ENCODE measurements at places on chromosomes 1 and 21.

GRCh38 chr1:48402599-48402998, 69.4 kb downstream of the SPATA6 start:
- DNase-seq, result no peak

- no peak for DNase-seq
Measured at GRCh38 chr1:45187725-45188124, 18.7 kb downstream of the ZSWIM5 start.

DNA sequence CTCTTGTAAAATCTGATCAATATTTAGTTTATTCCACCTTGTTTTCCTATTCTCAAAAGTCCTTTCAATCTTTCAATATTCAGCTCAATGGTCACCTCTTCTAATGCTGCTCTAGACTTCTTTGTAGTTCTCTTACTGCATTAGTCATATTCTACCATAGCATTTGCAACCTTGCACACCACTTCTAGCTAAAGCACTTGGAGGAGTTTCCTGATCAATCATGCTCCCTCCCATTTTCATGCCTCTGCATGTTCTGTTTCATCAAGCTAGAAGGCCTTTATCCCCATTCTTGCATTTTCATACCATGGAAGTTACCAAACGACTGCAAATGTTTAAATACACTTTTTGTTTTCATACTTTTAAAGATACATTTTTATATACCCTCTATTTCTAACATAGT, 72.1 kb downstream of the SLC5A9 start:
- no peak for DNase-seq

DNA sequence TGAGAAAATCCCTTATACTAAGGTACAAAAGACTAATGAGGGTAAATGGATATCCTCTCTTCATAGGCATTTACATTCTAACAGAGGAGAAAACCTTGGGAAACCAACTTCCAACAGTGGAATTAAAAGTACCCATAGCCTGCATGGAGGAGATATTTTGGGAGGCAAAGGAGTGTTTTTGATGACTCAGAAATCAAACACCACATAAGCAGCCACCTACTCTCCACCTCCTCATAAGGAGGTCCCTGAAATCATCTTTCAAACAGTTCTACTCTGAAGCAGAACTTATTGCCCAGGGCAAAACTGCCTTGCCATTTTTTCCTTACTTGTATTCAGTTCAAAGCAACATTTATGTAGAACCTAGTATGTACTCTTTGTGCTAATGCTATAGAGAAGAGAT, 211.3 kb downstream of the KCNH1 start:
- no peak for DNase-seq

DNA sequence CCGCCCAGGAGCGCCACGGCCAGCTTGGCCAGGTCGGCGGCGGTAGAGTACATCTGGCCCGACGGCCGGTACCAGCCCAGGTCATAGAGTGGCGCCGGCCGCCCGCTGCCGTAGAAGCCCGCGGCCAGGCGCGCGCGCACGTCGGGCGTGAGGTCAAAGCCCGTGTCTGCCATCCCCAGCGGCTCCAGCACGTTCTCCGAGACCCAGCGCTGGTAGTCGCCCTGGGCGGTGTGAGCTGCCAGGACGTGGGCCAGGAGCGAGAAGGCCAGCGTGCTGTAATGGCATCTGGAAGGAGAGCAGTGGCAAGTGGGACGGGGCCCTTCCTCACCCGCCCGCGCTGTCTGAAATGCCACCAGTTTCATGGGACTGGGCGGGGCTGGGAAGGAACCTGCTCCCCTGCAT, 18.9 kb downstream of the LACTBL1 start:
- DNase-seq, result no peak

- DNase-seq, result no peak
Measured at GRCh38 chr1:53001128-53001527, 60.9 kb upstream of the PODN start.

DNA sequence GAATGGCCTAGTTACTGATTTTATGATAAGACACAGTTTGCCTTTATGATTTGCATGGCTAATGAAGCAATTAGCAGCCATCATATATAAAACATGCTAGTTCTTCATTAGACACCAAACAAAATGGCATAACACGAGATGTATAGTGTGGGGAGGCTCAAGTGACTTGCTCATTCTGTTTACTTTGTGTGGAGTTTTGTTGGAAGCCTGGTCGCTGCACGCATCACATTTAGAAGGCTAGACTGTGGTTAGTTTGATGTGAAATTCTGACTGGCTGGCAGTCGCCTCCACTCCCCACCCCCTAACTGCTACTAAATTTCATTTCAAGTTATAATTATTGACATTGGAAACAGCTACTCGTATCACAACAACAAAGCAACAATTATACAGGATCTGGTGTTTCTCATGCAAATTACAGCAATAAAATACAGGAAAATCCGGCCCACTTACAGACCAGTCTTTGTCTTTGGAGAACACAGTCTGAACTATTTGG, 356.1 kb downstream of the LMO4 start:
- DNase-seq, result no peak

GRCh38 chr1:184187097-184187496, 135.6 kb downstream of the TSEN15 start:
- no peak for DNase-seq

DNA sequence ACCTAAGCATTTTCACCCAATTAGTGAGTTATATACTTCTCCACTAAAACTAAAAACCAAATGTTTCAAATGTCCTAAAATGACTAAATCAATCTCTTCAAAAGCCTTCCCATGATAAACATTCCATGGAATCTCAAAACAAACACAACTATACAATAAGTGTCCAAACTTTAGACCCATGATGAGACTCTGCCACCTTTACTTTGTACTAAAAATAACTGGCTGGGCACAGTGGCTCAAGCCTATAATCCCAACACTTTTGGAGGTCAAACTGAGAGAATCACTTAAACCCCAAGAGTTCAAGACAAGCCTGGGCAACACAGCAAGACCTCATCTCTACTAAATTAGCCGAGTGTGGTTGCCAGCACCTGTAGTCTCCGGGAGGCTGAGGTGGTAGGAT, 87.4 kb downstream of the EIF4G3 start:
- DNase-seq, result no peak

- DNase-seq, result no peak
Measured at GRCh38 chr1:228398741-228399461, 7.7 kb downstream of the TRIM11 start.

- no peak for DNase-seq
Measured at GRCh38 chr1:84339503-84339902, 38.0 kb downstream of the SAMD13 start.

GRCh38 chr1:19495000-19495656, 9.8 kb upstream of the CAPZB start:
- DNase-seq, result no peak

DNA sequence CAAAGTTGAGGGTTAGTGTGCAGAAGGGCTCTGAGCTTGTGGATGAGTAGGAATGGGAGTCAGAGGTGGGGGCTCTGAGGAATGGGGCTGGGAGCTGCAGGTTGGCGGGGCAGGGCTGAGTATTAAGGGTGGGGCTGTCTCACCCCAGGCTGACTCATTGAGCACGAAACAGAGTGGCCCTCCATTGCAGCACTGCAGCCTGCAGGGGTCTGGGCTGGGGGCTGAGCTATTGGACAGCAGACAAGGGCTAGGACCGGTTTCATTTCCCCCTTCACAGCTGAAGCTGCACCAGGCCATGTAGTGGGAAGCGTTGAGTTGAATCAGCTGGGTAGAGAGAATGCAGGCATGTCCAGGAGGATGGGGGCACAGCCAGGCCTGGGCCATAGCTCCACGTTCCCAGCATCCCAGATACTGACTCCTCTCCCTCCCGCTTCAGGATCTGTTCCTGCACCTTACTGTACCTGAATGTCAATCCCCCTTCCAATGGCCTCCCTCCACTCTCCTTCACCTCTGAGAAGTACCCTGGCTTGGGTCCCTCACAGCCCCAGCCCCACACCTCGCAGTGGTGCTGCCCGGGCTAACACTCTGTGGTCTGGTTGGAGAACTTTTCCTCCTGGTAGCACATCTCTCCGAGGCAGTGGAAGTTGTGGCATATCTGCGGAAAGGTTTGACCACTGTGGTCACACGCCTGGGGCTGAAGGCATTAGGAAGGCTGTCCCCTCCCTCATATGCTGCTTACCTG, 4.4 kb upstream of the INPP5B start:
- DNase-seq, result no peak

- DNase-seq, result no peak
Measured at GRCh38 chr1:219126377-219126776, 47.3 kb upstream of the LYPLAL1 start.

DNA sequence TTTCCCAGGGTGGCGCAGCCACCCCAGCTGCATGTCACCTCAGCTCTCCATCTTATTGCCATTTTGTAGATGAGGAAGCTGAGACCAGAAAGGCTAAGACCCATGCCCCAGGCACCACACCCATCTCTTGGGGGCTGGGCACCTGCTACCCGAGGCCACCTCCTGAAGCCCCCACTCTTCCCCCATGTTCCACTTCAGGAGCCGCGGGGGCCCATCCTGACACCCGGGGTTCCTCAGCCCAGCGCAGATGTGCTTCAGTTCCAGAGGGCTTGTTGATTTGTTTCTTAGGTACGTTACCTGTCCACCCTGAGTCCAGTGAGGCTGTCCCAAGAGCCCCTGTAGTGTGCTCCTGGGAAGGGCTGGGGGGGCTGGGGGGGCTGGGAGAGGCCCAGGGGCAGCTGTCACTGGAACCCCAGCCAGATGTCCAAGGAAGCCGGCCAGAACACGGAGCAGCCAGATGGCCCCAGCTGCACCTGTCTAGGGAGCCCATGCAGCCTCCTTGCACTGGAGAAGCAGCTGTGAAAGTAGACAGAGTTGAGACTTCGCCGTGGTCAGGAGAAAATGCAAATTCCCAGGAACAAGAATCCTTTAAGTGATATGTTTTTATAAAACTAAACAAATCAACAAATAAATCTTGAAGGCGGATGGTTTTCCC, 17.1 kb upstream of the CCDC27 start:
- DNase-seq, result no peak

DNA sequence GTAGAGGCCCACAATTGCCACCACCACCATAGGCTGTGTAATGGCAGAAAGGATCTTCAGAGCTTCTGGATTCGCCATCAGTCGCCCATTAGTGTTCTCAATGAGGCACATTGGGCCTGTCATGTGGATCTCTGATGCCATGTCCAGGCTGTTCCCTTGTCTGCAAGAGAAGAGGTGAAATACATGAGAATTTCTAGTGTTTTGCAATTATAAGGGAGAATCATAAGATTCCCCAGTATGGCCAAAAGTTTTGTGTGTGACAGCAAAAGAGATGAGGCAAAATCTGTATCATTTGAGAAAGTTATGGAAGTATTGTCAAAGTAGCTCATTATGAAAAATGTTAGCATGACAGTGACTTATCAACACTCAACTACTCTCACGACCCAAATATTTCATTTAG, 1.9 kb downstream of the GBP1 start:
- DNase-seq, result no peak

- no peak for DNase-seq
Measured at GRCh38 chr1:64487061-64487460, 17.1 kb downstream of the CACHD1 start.

GRCh38 chr1:115978292-115978941, 2.1 kb downstream of the SLC22A15 start:
- no peak for DNase-seq

- DNase-seq, result no peak
Measured at GRCh38 chr1:81880781-81881180, 80.0 kb downstream of the ADGRL2 start.

- no peak for DNase-seq
Measured at GRCh38 chr1:205421798-205422197, at the start of gene LEMD1. LEMD1 (minus strand) TSS chr1:205422056; CDS start chr1:205420536, 1,520 bp downstream.

- DNase-seq, result no peak
Measured at GRCh38 chr1:93820554-93821422, 58.2 kb downstream of the DNTTIP2 start.

DNA sequence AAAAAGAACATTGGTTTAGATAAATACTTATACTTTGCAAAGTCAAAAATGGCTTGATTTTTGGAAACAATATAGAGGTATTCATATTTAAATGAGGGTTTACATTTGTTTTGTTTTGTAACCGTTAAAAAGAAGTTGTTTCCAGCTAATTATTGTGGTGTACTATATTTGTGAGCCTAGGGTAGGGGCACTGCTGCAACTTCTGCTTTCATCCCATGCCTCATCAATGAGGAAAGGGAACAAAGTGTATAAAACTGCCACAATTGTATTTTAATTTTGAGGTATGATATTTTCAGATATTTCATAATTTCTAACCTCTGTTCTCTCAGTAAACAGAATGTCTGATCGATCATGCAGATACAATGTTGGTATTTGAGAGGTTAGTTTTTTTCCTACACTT, 65.3 kb upstream of the SAMD13 start:
- no peak for DNase-seq

DNA sequence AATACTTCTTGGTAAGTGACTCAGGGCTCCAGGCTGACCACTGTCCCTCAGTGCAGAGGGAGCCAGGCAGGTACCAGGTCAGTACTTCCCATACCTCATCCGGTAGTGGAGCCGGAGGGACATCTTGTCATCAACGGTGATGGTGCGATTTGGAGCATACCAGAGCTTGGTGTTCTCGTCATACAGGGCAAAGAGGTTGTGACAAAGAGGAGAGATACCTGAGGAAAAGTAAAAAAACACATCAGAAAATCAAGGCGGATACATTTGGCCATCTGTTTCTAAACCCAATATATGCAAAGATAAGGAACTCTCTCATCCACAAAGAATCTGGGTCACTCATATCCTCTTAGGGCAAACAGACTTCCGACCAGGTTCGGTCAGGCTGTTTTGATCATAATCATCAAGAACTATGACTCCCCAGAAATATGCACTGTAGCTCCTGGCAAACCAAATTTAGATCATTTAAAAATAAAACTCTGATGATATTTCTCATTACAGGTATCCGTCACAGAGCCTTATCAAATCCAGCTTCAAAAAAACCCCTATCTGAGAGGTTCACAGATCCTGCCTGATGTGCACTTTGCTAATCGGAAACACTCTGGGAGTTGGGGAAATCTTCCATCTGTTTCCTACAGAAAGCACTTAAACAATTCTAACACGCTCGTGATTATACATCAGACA, 87.3 kb downstream of the JAK1 start:
- no peak for DNase-seq

DNA sequence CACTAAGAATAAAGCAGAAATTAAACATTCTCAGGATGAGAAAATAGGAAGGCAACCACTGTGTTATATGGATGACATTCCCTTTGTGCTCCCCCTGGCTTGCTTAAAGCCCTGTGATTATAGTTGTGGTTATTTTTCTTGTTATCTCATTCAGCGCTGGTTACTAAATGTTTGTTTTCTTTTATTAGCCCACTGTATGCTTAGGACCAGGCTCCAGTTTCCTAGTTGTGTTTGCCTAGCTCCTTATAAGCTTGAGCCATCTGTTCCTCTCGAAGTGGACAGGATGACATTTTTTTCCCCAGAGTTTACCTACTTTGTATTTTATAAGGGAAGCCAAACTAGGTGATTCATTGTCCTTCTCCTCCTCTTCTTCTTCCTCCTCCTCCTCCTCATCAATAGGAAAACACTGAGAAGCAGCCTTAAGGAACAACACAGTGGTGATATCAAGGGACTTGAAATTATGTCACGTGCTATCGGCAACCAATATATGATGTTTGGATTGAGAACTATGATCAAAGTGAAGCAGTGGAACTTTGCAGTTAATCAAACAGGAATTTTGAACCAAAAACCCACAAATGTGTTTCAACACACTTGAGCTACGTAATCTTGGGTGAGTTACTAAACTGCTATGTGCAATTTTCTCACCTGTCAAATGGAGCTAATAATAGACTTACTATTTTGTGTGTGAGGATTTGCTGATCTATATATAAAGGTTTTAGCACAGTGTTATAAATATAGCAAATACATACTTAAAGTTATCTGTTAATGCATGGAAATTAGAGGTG, 35.1 kb upstream of the RGS7 start:
- no peak for DNase-seq

Data from T-helper 9 cell (primary cell).